ENCODE measurements at places on chromosomes 1 and 21.

DNA sequence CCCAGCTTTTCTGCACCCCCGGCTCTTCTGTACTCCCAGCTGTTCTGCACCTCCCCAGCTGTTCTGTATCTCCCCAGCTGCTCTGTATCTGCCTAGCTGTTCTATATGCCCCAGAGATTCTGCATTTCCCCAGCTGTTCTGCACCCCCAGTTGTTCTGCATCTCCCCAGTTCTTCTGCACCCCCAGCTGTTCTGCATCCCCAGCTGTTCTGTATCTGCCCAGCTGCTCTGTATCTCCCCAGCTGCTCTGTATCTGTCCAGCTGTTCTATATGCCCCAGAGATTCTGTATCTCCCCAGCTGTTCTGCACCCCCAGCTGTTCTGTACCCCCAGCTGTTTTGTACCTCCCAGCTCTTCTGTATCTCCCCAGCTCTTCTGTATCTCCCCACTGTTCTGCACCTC lies 41.1 kb downstream of the UMODL1 start:
- no peak for DNase-seq

DNA sequence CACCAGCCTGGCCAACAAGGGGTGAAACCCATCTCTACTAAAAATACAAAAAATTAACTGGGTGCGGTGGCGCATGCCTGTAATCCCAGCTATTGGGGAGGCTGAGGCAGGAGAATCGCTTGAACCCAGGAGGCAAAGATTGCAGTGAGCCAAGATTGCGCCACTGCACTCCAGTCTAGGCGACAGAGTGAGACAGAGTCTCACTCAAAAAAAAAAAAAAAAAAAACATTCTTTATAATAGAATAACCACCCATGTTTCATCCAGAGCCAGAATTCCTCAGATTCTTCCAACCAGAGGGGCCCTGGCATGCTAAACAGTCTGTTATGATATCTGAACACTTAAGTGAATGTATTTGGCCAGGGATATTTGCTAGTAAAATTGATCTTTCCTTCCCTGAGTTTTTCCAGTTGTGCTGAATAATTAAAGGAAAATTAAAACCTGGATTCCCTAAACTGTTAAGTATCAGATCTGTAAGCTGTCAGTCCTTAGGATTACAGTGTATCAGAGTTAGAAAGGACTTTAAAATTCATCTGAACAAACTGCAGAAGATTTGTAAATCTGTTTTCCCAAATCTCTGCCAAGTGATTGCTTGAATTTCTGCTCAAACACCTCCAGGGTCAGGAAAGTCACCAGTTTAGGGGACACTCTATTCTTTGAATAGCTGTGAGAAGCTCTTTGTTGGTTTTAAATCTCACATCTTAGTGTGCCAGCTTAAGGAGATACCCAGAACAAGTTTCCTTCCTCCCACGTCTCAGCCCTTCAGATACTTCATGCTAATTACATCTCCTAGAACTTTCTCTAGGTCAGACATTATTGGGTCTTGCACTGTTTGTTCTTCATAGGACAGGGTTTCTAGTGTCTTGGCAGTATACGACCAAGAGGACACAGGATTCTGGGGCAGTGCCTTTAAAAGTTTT lies 84.6 kb upstream of the BMP8A start:
- no peak for DNase-seq

DNA sequence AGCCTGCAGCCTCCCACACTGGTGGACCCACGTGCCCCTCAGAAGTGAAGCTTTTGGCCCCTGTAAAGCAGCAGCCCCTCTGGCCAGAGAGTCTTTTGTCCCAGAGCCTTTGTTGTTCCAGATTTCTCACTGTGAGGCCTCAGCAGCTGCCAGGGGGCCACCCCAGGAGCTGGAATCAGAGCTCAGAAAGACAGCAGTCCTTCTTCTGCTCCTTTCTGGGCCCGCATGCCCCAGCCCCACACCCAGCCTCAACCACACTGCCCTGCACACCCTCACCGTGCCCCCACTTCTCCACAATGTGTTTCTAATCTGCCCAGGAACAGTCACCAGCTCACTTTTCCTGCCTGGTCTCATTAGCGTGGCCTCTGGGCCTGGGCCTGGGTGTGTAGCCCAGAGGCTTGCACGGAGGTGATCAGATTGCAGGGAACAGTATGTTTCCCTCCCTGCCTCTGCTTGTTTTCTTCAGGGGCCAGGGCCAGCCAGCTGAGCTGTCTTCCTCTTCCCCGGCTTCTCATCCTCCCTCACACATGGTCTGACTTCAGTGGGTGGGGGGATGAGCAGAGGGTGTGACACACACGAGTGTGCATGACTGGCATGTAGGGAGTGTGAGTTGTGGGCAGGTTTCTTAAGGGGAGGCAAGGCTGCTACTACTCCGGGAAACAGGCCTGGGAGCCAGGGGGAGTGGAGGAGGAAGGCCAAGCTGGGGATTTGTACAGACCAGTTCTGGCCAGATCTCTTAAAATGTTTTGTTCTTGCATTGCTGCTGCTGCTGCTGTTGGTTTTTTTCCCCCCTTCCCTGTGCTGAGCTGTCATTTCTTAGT lies 82.5 kb upstream of the ZNF648 start:
- peak; percentile 22 for DNase-seq

- DNase-seq, result peak; percentile 22
These were observed 20.6 kb downstream of the KIRREL1 start for GRCh38 chr1:158013840-158014730.

DNA sequence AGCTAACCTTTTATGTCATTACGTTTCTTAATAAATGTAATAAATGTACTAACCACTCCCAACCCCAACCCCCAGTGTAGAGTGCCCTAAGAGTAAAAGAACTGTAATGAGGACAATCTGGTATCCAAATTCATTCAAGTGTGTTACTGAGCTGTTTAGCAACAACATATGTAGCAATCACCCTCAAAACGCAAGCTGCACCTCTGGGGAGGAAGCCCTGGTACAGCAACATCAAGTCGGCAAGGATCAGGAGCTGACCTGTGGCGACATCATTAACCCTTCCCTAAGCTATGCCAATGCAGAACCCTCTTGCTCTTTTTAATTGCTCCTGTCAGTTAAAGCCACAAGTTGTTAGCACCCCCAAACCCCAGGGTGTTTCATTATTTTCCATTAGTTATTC lies 47.1 kb downstream of the STX6 start:
- DNase-seq, result no peak
